Stimulated activated CD4-positive, alpha-beta T cell treated with anti-CD3 and anti-CD28 coated beads, TNF-alpha, amount 100 ng/mL, for 4 hours (primary cell): ENCODE measurements at places on chromosomes 4 and X.

DNA sequence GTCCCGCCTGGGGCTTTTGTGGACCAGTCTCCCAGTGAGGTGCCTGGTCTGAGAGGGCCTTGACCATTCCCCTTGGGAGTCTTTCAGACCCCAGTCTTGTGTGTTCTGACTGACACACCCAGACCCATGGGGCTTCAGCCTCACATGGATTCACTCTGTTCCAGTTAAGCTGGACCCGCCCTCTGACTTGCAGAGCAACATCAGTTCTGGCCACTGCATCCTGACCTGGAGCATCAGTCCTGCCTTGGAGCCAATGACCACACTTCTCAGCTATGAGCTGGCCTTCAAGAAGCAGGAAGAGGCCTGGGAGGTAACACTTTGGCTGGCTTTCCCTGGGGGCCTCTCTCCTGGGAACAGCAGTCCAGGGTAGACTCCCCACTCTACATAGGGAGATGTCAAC, 6.8 kb downstream of the IL9R start:
- DNase-seq, result no peak

DNA sequence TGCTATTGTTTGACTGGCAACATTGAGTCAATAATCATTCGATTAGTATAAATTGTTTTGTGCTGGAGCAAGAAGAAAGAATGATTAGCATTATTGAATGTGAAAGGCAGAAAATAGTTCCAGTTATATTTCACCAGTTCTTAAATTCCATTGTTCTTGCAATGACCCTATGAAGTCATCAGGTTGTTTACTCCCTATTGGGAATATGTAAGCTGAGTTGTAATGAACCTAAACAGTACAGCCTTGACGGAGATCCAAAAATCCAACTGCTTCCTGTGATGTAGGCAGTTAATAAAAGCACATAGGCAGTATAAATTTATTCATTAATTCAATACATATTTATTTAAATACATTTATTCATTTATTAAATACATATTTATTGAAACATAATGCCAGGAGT, 947.5 kb downstream of the PCDH7 start:
- no peak for DNase-seq

GRCh38 chr4:151029537-151029936, 14.5 kb upstream of the LRBA start:
- no peak for DNase-seq

GRCh38 chr4:83328521-83329187, 6.0 kb downstream of the HPSE start:
- DNase-seq, result no peak

DNA sequence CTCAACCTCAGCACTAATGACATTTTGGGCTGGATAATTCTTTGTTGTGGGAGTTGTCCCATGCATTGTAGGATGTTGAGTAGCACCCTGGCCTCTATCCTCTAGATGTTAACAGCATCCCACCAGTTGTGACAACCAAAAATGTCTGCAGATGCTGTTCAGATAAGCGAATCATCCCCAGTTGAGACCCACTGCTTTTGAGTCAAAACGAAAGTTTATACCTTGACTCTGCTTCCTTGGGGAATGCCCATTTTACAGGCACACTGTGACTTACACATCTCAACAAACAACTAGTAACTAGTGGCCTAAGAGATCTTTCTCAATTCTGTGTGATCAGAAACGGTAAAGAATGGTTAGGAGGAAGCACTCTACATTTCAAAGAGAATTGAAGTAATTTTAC, 37.0 kb downstream of the SEPSECS start:
- DNase-seq, result no peak

DNA sequence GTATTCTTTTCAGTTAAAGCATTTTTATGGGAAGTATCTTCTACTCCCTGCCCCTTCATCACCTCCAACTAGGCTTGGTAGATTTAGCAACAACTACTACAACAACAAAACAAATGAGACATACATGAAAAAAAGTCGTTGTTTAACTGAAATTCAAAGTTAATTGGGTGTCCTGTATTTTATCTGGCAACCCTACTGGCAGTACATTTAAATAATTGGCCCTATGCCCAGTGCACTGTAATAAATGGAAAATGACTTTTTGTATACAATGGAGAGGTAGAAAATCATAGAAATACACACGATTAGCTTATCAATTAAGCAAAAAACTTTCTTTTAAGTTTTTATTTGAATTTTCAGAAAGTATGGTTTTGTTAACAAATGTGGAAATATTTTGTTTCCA, 21.4 kb upstream of the CLGN start:
- DNase-seq, result no peak

DNA sequence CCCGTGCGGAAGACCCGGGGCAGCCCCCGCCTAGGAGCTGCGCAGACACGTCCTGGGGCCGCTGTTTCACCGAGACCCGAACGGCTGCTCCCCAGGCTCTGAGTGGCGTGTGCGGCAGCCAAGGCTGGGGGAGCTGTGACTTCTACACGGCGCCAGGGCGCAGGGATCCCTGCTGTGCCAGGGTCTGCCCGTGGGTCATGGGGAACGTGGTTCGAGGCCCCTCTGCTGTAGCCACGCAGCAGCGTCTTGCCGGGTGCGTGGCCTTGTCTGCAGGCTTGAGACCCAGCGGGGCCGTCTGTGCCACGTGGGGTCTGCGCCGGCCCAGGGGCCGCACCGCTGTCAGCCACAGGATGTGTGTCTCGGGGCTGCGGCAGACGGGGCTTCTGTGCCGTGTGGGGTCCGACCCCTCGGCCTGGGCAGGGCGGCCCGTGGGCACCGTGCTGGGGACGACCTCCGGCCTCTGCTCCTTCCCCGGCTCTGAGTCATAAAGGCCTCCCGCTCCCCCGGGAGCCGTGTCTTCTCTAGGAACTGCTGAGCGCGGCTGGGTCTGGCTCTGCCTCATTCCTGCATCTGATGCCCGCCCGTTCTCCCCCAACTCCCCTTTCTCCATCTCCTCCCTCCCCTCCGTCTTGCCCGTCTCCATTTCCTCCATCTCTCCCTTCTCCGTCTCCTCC, 12.7 kb upstream of the GTPBP6 start:
- no peak for DNase-seq
